ENCODE measurements at places on chromosomes 16 and 17.

DNA sequence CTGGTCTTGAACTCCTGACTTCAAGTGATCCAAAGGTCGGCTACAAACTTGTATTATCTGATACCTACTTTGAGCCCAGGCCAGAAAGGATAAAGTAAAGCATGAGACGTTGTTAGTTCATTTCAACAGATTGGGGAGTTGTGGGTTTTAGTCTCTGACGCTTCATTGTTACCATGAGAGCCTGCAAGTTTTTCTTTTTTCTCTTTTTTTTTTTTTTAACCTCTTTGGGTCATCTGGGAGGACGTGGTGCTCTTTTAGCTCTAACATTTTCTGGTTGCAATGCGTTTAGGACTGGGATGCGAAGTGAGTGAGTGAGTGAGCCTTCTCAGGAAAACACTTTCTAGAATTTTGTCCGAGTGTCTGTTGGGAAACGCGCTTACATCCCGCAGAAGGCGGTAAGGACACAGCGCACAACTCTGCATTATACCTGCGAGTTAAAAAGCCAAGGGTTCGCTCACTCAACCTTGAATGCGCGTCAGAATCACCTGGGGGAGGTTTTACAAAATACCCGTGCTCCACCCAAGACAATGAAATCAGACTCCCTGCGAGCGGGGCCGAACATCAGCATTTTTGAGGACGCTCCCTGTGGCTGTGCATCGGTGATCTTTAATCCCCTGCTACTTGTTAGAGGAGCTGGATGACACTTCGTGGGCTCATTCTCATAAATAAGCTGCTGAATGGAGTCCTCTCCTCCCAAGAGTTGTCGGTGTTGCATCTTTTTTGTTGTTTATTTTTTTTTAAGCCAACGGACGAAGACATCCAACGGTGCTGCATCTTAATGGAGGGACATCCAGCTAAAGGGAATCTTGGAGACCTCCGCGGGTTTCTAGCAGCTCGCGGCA lies 629 bp upstream of the RNF135 start:
- DNase-seq = no peak

DNA sequence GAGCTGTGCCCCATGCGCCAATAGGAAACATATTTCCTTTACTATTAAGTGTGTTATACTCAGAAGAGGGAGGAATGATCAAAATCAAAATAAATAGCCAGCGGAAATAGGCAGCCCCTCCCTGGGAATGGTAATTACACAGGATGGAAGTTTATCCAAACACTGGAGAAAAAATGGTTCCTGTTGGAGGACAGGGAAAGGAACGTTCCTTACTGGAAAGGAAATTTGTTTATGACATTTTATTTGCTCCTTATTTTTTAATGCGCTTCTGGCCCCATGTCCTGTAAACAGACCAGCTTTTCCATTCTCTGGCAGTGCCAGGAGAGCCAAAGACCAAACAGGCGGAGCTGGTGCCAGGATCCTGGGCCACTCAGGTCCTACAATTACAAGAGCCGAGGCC lies 273.7 kb downstream of the SOX9 start:
- DNase-seq = no peak

DNA sequence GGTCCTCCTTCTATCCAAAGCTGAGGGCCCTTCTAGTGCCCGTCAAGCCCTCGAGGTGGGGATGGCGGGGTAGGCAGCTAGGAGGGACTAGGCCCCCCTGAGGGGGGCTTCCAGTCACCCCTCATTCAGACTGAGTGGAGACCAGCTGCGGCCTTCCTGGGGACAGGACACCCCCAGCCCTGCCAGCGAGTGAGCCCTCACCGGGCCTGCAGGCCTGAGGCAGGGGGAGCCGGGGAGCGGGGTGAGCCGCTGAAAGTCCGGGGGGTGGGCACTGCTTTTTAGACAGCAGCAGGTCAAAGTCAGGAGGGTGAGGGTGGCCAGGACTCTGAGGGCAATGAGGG lies 8.7 kb upstream of the KREMEN2 start:
- DNase-seq = no peak

GRCh38 chr17:65485388-65486299 lies 75.8 kb downstream of the AXIN2 start:
- DNase-seq = no peak

DNA sequence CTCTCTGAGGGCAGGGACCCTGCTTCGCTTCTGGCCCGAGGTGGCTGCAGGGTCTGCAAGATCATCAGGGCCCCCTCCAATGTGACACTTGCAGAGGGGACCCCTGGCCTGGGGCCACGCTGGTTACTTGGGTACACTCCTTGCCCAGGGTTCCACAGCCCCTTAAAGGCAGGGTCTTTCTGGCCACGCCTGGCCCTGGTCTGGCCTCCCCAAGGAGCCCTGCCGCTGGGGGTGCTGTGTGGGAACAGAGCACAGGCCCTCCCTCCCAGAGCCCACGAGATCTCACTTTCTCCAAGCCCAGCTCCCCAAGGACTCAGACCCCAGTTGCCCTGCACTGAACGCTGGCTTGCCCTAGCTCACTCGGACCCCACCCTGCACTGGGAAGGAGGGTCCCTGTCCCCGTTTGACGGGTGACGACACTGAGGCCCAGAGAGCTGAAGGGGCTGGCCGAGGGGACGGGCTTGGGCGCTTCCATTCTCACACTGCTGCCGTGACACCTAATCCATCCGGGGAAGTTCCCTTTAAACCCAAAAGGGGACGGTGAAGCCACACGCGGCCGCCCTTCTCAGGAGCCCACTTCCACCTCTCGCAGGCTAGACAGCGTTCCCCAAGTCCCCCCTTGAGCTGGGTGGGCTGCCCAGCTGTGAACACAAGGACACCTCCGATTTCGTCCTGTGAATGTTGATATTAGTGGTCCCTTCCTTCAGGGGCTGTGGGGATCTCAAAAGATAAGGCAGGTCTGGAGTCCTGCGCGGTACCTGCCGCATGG lies 26.9 kb upstream of the OSGIN1 start:
- no peak for DNase-seq

- no peak for DNase-seq
Observed at GRCh38 chr16:15491411-15491810, 57.0 kb downstream of the BMERB1 start.

DNA sequence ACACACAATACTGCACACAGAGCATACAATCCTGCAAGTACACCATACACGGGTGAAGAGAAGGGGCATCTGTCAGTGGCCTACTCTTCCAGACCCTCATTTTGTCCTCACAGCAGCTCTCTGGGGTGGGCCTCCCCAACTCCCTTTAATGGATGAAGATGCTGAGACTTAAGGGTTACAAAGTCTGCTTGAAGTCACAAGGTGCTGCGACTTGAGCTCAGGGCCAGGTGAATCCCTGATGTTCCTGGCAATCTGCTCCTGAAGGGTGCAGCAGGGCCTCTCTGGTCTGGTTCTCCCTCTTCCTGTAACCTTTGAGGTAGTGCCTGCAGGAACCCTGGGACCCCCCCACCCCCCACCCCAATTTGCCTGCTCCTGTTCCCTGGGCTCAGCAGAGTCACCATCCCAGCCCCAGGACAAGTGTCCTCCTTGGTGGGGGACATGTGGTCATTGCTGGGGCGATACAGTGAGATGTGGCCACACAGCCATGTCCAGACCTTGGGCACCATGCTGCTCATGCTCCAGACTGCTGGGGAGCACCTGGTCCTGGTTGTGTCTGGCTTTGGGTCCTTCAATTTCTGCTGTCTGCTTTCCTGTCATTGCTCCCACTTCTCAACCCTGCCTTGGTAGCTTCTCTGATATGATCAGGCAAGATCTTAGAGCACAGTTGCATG lies 107.5 kb downstream of the METRNL start:
- no peak for DNase-seq

DNA sequence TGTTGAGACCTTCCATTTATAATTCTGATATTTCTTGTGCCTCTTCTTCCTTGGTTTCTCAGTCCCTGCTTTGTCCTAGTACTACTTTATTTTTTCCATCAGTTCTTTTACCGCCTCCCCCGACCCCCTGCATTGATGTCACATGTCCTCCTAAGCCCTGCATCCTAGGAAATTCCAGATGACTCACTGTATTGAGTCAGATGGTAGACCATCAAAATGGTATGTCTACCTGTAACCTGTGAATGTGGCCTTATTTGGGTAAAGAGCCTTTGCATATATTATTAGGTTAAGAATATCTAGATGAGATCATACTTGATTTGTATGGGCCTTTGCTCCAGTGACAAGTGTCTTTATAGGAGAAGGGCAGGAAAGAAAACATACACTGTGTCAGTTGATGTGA lies 515.3 kb upstream of the CA10 start:
- DNase-seq = no peak

DNA sequence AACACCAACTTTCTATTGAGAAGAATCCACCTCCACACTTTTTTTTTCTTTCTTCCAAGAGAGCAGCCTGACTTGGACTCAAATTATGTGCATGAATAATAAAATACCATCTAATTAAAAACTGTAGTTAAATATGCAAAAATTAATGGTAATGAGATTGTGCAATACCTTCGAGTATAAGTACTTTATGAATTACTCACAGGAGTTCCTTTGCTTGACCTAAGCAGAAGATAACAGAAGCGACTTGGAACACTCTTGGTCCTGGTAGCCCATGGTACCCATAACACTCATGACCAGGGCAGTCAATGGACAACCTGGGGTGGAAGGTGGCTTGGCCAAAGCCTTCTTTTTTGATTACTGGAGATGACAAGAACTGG lies 203.5 kb upstream of the IRX3 start:
- no peak for DNase-seq

DNA sequence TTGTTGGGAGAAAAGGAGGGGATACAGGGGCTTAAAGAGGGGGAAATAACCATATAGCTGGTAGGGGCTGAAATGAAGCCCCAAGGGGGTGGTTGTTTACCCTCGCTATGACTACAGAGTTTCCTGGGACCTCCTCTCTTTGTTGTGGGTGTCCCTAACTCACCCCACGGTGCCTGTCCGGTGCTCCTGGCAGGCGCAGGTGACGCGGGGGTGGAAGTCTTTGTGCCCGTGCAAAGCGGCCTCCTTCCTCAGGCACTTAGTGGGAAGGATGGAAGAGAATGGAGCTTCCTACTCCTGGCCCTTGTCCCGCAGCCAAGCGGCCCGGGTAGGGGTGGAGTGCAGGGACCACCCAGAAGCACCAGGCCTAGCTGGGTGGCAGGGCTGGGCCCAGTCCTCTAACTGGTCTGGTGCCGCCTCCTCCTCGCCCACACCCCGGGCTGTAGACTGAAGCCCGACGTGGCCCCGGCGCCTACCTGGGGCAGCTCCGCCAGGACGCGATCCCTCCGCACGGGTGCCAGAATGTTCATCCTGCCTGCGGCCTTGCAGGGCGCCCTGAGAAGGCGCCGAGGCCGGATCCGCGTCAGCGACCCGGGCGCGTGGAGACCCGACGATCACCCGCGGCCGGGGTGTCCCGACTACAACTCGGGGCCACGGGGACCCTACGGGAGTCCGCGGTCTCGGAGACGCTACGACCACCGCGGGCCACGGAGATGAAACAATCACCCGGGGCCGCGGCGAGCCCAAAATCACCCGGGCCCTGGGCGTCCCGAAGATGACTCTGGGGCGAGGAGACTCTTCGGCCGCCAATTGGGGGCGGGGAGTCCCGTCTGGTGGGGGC lies 709 bp downstream of the RAB34 start:
- no peak for DNase-seq

DNA sequence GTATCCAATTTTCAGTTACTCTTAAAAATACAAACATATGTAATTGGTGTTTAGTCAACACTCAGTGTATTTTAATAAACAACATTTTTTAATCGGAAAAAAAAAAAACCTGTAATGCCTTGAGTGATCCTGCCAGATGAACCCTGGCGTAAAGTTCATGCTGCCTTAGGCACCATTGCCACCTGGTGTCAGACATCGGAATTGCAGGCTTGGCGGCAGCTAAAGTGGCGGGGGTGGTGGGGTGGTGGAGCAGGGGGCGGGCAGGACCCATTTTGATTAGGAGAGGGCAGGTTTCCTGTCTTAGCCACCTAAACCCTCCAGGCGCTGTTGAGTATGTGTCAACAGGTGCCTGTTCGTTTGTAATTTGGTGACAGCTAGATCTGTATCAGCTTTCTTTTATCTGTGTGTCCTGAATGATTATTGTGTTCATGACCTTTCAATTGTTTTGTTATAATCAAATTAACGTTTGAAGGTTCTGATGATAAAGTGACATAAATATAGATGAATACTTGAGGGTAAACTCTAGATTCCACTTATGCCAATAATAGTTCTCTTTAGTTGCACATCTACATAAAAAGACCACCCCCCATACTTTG lies 588.7 kb downstream of the CDH13 start:
- peak; percentile 36 for DNase-seq

DNA sequence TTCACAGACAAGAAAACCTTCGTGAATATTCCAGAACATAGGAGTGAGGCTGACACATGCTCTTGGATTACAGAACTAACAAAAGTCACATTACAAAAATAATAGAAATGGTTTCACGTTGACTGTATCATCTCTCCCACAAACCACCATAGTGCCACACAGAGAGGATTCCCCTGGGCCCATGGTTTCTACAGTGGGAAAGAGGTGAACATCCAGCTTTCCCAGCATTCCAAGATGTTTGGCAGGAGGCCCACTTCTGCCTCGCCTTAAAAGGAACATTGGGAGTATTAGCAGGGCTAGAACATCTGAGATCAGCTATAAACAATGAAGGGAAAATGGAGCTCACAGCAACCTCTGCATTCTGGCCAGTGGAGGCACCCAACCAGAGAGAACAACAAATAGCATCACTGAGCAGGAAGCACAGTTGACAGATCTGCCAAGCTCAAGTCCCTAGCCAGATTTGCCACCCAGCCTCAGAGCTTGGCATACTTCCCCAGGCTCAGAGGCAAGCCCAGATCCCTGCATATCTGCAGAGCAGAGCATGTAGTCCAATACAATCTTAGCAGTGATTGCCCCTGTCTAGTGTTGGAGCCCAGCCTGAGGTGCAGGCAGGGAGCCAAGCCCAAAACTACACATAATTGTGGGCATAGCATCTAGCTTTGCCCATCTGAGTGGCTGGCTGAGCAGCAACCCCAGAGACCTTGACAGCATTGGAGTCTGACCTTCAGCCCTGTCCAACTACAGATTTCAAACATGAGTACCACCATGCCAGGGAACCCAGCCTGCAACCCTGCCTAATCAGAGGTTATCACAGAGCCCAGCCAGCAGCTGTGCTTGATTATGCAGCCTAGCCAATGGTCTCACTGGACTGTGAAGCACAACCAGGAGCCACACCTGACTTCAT lies 260.4 kb downstream of the CEP112 start:
- DNase-seq = no peak

- DNase-seq = no peak
Observed at GRCh38 chr17:7355053-7355452, at the start of gene TMEM95. Gene TMEM95 (plus strand): TSS chr17:7355156. CDS start chr17:7355205, 49 bp downstream.

GRCh38 chr17:57464191-57464864 lies 208.0 kb downstream of the MSI2 start:
- no peak for DNase-seq

All from GM12891 (cell line).